Stimulated activated CD8-positive, alpha-beta memory T cell treated with anti-CD3 and anti-CD28 coated beads, Interleukin-12 subunit alpha, Interleukin-12 subunit beta, amount 100 ng/mL, for 1 hour (primary cell): ENCODE measurements at places on chromosomes 4 and X.
A peak's percentile ranks its signal among the peaks of the same experiment; 100 is the strongest.

DNA sequence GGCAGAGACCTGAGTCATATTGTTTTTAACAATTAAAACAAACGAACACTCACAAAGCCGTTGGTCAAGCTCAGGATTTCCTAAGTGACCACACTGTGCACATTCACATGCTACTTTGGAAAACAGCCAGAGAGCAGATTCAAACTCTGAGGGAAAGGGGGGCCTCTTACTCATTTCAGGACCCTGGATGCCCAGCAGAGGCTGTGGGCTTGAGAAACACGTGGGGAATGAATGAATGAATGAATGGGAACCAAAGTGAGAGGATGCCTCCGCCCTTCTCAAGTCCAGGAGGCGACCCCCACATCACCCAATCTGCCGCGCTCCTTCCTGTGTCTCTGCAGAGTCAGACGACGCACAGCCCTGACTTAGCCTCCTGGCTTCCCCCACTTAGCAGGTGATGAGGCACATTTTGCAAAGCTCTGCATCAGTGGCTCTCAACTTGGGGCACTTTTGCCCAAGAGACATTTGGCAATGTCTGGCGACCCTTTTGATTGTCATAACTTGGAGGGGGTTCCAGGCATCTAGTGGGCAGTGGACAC is 76.0 kb downstream of the ABLIM2 start:
- no peak for DNase-seq

DNA sequence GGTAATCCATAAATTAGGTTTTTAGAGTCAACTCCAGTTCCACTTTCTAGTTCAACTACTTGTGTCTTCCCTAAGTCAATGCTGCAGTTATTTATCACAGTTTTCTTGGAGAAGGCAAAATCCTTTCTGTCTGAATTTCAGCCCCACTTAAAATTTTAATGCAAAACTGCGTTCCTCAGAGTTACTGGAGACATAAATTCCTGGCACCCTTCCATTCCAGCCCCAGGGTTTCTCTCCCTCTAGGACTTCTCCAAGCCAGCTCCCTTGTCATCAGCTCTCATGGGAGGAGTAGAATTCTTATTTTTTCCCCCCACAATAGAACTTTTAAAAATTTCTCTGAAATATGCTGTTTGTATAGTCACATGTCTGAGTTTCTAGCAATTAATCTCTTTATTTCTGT is 50.6 kb upstream of the PHOX2B start:
- no peak for DNase-seq

- no peak for DNase-seq
These were observed 810.7 kb upstream of the AMOT start for GRCh38 chrX:113651306-113651705.

DNA sequence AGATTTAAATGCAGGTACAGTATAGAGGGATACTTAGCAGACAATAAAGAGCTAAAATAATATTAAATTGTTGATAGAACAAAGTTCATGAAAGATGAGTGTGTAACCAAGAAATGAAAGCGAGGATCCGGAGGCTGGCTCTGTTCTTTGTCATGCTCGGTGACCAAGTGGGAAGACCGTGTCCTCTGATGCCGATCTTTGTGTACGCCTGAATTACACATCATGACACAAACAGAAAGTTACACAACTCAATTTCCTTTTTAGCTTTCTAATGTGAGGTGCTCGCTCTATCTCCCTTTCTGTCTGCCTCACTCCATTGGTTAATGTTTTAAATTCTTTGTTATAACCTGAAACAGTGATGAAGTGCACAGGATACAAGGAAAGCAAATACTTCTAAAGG is 114.8 kb upstream of the NEIL3 start:
- DNase-seq: no peak

- DNase-seq: no peak
These were observed 323.2 kb upstream of the GIMD1 start for GRCh38 chr4:106691749-106692148.

- DNase-seq: no peak
These were observed 83.4 kb upstream of the SORBS2 start for GRCh38 chr4:185895351-185895750.

GRCh38 chr4:118836301-118837120 is 585 bp upstream of the SEC24D start:
- DNase-seq: peak; percentile 15

DNA sequence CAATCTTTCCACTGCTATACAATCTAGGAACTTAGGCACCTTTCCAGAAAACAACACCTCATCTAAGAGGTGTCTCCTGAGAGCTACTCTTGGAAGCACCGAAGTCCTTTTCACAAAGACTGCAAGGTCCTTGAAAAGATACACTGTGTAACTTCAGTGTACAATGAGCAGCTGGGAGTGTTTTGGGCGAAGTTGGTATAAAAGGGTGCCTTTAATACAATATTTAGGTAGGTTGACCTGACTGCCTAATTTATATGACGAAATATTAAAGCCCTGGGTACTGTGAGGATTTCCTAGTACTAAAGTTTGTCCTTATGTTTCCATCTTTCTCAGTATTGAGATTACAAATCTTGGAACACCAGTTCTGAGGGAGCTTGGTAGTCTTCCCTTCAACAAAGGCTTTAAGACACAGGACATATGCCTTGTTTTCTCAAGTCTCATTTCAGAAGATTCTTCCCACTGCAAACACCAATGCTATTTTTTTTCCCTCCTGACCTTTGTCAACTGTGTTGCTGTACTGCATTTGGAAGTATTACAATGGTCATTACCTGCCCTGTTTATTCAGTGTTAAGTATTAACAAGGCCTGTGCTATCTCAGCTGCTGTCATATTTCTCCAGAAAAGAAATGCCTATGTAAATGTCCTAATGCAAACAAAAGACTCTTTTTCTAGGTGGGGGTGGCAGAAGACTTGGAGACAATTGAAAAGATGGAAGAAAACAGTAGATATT is 134.2 kb downstream of the MAML3 start:
- DNase-seq: no peak

GRCh38 chr4:189092581-189092980 is 848.1 kb upstream of the FRG1 start:
- no peak for DNase-seq

DNA sequence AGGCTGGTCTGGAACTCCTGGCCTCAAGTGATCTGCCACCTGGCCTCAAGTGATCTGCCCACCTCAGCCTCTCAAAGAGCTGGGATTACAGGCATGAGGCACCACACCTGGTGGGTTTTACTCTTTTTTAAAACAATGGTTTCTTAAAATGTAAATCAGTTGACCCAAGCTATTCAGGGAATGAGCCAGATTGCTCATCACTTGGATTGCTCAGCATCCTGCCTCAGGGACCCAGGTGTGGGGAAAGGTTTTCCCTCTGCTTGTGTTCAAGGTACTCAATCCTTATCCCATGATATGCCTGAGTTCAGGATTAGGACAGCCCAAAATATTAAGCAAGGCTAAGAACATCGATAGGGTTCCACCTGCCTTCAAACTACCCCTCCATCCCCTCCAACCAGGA is 67.4 kb downstream of the CHRNA9 start:
- no peak for DNase-seq

DNA sequence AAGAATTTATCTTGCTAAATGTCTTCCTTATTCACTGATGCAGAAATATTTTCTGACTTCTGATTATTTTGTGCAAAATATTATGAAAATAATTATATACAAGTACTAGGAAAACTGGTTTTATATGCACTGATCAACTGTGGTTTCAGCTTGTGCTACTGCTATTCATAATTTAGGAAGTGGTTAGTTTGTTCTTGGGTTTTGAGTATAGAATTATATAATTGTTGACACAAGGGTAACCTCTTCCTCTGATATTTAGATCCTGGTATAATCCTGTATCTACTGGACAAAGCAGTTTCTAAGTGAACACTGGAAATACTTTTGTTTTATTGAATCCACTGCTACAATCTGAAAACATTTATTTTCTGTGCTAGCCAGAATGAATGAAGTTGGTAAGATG is 182.8 kb downstream of the PDGFC start:
- no peak for DNase-seq

DNA sequence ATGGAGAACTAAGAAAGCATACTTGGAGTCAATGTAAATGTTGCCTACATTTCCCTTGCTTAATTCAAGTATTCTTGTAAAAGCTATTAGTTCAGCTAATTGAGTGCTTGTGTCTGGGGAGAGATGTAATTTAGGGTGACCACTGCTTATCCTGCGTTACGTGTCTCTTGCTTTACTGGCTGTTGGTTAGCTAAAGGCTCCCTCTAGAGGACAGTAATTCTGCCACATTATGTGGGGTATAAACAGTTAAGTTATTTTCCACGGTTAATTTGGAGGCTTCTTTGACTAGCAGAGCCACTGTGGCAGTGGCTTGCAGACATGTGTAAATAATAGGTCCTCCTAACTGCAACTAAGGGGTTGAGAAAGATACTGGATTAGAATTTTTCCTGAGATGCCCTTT is 25.3 kb upstream of the NAF1 start:
- DNase-seq: no peak

- DNase-seq: no peak
These were observed 16.1 kb downstream of the NKX3-2 start for GRCh38 chr4:13527981-13528820.

DNA sequence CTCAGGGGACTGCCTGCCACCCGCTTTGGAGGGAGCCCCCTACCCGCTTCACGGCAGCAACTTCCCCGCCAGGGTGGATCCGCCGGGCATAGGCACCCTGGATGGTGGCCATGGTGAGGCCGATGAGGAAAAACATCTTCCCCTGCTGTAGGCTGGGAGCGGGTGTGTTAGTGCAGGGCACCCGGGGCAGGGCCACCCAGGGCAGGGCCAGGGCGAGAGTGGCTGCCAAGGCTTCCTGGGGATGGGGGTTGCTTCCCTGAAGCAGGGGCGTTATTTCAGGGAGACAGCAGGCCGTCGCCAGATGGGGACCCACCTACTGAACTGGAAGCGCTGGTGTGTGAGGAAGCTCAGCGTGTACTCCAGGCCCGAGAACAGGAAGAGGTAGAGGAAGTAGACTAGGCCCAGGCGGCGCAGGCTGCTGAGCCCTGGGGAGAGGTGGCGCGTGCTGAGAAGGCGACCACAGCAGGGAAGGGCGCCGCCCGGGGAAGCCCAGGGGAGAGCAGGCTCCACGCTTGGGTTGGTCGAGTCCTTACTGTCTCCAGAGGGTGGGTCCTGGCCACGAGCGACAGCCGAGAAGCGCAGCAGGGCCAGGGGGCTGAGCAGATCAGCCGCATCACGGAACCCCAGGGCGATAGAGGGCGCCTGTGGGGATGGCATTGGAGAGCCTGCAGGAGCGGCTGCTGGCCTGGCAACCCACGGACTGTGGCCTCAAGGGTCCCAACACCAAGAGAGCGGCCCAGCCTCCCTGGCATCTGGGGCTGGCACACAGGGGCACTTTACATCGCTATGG is 31.5 kb downstream of the NOP14 start:
- DNase-seq: no peak

GRCh38 chr4:168293386-168293975 is 25.1 kb downstream of the DDX60 start:
- DNase-seq: no peak

GRCh38 chr4:151228189-151229119 is 48.5 kb upstream of the PRSS48 start:
- DNase-seq: no peak

GRCh38 chr4:98673288-98673644 is 14.9 kb upstream of the TSPAN5 start:
- DNase-seq: no peak

- no peak for DNase-seq
These were observed 7.2 kb downstream of the SMS start for GRCh38 chrX:21947671-21948070.

DNA sequence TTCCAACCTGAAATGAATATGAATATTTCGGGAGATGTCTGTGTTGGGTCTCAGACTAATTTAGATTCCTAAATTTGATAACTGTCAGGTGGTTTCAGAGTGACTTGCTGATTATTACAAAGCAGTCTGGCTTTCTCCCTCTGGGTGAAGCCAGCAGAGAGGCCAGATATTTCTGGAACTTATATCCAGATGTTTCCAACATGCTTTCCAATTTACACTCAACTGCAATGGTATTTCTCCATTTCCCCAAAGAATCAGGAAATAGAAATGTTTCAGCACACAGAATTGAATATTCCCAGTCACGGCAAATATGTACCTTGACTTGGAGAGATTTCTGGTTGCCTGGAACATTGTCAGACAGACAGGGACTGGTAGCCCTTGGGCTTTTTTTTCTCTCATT is 48.5 kb upstream of the EGFL6 start:
- DNase-seq: no peak

DNA sequence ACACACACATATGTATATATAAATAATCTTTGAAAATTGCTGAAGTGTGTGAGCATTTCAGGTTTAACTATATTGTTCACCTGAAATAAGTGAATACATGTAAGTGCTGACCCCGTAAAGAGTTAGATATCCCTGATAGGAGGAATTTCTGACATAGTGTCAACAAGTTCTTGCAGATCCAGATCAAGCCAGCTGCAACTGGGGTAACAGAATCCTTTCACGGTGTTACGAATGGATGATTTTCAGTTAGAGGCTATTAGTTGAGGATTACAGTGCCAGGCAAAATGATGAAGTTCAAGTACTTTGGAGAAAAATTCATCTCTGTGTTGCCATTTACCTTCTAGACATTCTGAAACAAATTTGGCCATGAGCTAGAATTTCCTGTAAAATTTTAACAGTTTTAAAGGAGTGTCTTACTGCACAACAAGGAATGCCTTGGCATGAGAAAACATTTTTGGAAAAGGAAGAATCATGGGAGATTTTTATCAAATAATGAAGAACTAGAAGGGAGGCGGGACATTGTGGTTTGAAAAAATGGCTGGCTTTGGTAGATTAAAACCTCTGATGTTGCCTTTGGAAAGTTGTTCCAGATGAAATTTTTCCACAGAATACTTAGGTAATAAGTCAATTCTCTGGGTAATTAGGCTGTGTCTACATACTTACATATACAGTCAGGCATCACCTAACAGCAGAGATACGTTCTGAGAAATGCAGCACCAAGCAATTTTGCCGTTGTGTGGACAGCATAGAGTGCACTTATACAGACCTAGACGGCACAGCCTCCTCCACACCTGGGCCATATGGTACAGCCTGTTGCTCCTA is 84.4 kb upstream of the FAT1 start:
- DNase-seq: no peak

- DNase-seq: no peak
These were observed 69.2 kb downstream of the SORBS2 start for GRCh38 chr4:185742766-185743165.

GRCh38 chr4:38129460-38130227 is 169.4 kb downstream of the PTTG2 start:
- no peak for DNase-seq

GRCh38 chr4:3834186-3834662 is 68.0 kb downstream of the ADRA2C start:
- no peak for DNase-seq

DNA sequence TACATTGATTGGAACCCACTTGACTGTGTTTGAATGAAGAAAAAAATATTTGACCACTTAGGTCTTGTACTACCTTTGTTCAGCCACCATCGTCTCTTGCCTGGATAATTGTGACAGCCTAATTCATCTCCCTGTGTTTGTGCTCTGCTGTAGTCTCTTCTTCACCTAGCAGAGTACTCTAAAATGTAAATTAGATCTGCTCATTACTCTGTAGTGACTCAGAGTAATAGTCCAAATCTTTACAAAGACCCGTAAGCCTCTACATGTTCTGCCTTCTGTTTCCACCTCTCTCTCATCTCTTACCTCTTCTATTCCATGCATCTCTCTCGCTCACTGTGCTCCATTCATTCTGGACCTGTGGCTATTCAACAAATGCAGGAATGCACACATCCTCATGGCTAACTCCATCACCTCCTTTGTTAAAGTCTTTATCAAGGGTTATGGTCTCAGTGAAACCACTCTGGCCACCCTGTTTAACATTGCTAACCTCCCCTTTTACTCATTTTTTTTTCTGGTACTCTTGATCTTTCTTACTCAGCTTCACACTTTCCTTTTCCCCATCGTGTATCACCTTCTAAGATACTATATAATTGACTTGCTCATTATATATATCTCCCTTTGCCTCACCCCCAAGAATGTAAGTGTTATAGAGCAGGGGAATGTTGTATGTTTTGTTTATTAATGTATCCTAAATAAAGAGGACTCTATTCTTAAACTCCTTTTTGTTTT is 98.4 kb downstream of the STIM2 start:
- no peak for DNase-seq
